ENCODE measurements at places on chromosomes 16 and 17.

DNA sequence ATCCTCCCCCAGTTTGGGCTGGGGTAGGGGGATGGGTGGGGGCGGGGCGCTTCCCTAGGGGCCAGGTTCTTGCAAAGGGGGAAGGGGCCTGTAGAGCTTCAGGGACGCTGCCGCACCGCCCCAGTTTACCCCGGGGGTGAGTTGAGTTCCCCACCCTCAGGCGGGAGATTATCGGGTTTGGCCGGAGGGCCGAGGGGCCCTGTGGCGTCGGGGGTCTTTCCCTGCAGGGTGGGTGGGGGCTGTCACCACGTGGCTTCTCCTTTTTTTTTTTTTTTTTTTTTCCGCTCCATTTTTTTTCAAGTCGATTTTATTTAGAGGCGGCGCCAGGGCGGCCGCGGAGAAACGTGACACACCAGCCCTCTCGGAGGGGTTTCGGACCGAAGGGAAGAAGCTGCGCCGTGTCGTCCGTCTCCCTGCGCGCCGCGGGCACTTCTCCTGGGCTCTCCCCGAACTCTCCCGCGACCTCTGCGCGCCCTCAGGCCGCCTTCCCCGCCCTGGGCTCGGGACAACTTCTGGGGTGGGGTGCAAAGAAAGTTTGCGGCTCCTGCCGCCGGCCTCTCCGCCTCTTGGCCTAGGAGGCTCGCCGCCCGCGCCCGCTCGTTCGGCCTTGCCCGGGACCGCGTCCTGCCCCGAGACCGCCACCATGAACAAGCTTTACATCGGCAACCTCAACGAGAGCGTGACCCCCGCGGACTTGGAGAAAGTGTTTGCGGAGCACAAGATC is at the start of gene IGF2BP1:
IGF2BP1 (plus strand) TSS at position 283 of the 724 bp plus-strand sequence; CDS start at position 644, 361 bp downstream.
- no peak for DNase-seq

DNA sequence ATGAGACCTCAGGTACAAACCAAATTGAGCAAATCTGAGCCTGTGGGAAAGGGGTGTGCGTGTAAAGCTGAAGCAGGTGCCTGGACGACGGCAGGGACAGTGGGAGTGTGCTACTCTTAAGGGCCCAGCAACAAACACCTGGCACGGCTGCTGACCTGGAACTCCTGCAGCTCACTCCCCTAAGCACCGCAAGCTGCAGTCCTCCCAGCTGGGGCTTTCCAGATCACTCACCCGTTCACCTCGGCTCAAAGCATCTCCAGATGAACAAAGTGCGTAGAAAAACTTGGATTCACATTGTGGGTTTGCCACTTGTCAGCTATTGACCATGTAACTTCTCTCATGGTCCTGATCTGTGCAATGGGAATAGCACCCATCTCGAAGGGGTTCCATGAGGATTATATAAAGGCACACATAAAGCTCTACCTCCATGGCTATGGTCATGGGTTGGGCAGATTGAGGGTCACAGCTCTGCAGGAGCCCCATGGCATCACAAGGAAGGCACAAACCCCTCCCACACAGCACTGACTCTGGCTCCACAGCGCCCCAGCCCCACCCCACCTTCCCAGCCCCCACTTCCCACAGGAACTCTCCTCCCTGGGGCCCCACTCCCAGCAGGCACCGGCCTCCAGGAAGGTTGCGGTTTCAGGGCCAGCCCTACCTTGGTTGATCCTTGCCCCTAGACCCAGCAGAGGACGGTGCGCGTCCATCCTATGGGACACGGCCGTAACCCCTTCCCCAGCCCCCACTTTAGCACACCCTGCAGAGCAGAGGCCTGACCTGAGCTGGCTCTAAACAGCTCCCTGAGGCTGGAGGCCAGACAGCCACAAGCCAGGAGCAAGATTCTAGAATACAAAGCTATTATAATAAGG is 21.9 kb downstream of the ST3GAL2 start:
- DNase-seq: no peak

- peak; percentile 86 for DNase-seq
These were observed 98.3 kb downstream of the PITPNC1 start for GRCh38 chr17:67475161-67475937.

- peak; percentile 41 for DNase-seq
These were observed 161.2 kb downstream of the MRTFB start for GRCh38 chr16:14232106-14232864.

GRCh38 chr16:23296994-23297393 is 5.1 kb upstream of the SCNN1B start:
- DNase-seq: no peak

GRCh38 chr17:47700471-47701449 is 6.8 kb downstream of the TBKBP1 start:
- DNase-seq: no peak

DNA sequence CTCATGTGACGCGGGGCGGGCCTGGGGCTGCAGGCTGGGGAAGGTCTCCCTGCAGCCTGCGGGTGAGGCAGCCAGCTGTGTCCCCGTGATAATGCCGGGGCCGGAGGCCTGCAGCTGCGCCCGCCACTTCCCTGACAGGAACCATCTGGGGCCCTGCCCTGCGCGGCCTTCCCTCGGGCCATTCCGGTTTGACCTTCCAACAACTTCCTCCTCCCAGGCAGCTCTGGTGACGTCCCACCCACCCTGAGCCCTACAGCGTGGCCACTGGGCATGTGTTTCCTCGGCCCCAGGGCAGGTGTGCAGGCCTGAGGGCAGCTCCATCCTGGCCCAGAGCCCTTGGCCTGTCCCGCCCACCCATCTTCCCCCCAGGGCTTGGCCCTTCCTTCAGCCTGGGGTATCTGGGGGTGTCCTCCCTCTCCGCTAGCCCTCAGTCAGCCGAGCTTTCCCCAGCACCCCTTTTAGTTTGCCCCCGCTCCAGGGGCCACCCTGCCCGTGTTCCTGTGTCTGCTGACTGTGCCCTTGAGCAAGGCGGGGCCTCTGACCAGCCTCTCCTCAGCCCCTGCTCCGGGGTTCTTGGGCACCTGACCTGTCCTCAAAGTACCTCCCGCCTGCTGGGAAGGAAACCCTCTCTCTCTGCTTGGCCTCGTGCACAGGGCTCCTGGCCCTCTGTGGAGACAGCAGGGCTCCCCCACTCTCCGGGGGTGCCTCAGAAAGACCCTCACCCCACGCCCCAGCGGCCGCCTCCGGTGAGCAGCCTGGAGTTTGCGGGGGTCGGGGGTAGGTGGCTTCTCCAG is at the start of gene CBFA2T3:
CBFA2T3 (minus strand) TSS at position 190 of the 794 bp plus-strand sequence. CDS start 400 bp downstream, outside the sequence.
- DNase-seq: no peak

All from NCI-H2081 treated with DMSO at 0.1 percent for 48 hours (cell line).